NCI-H446 treated with DMSO at 0.1 percent for 48 hours (cell line): ENCODE measurements at places on chromosomes 16 and 17.

- DNase-seq = no peak
Observed at GRCh38 chr17:7321466-7321865, 6.3 kb upstream of the GPS2 start.

- no peak for DNase-seq
Observed at GRCh38 chr17:48173191-48173984, 65.8 kb downstream of the SNX11 start.

- no peak for DNase-seq
Observed at GRCh38 chr17:1919201-1919600, 89.4 kb downstream of the RPA1 start.

- DNase-seq = no peak
Observed at GRCh38 chr17:78423961-78424675, 45.7 kb downstream of the PGS1 start.

- no peak for DNase-seq
Observed at GRCh38 chr16:5551909-5552308, 454.3 kb upstream of the EEF2KMT start.

- DNase-seq = no peak
Observed at GRCh38 chr17:75876190-75876937, 2.0 kb downstream of the TRIM47 start.

GRCh38 chr17:64022611-64023063 is 2.2 kb upstream of the ICAM2 start:
- DNase-seq = no peak

GRCh38 chr17:77763023-77763422 is 195.5 kb upstream of the TNRC6C start:
- no peak for DNase-seq

GRCh38 chr16:2040787-2041522 is 6.7 kb downstream of the NTHL1 start:
- DNase-seq = no peak

GRCh38 chr17:79109584-79109983 is 35.0 kb downstream of the ENGASE start:
- no peak for DNase-seq

DNA sequence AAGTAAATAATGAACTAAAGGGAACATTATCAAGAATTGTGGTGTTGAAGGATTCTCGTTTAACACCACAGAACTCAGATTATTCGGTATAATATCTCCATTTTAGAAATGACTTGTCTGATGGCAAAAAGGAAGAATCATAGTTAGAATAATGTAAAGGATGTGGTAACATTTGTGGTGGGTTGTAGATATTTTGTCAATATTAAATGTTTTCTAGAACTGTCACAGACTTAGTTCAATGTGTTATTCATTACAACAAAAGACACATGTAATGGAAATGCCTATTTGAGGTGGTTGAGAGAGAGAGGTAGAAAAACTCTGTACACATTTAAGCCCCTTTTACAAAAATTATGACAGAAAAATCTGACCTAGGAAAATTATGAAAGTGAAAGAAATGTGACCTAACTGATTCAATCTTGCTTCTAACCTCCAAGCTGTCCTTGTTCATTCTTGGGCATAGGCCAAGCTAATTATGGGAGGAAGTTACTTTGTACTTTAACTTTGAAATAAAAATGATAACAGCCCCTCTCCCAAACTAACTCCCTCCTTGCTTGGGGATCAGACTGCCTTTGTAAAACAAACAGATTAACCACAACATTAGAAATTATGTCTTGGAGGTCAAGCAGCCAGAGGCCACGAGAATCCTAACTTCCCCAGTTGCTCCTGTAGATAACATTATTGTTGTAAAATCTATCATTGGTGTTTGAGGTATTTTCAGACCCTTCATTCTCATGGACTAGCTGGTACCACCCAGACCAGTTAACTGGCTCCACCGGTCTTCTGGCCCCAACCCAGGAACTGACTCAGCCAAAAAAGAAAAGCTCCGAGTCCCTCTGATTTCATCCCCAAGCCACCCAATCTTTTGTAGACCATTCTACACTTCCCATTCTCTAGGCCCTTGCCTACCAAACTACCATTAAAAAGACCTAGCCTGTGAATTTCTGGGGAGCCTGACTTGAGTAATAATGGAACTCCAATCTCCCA is 1287.8 kb upstream of the CDH8 start:
- DNase-seq = no peak

- no peak for DNase-seq
Observed at GRCh38 chr17:76304226-76305134, 3.6 kb downstream of the QRICH2 start.

- DNase-seq = no peak
Observed at GRCh38 chr17:77736721-77737120, 221.8 kb upstream of the TNRC6C start.

GRCh38 chr16:88434353-88434690 is 18.8 kb upstream of the ZFPM1 start:
- no peak for DNase-seq

DNA sequence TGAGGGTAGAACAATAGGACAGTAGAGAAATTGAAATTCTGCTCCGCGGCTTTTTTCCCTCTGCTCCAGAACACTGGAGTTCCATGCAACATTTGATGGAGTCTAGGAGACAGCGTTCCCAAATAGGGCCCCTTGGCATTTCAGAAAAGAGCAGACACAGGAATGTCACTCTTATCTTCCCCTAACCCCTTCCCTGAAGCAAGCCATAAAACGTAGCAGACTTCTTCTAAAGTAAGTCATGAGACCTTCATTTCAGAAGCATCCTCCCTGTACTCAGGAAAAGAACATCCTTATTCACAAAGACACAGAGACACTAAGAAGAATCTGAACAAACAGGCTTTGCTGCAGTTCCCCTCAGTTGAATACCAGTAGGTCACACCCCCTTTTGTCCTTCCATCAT is 296.1 kb upstream of the SOX9 start:
- DNase-seq = no peak

GRCh38 chr17:38967290-38967738 is at the start of gene FBXO47:
TSS of gene FBXO47 (minus strand) at chr17:38967403. CDS start at chr17:38963025, 4,378 bp downstream.
- DNase-seq = no peak

DNA sequence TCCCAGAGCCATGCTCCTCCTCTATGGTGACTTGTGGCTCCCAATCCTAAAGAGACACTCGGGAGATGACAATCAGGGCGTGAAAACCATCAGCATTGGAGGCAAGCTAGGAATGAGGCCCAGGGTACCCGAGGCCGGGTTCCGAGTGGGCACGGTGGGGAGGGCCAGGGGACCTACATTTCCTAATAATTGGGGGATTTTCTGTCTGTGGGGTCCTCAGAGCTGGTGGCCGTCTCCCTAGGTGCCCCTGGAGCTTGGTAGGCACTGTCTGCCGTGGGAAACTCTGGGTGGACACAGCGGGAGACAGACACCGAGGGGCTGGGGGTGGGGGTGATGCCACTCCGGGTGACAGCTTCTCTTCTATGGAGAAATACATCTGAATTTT is 312.5 kb upstream of the TNRC6C start:
- DNase-seq = no peak

- DNase-seq = no peak
Observed at GRCh38 chr16:51867386-51868065, 679.4 kb downstream of the TOX3 start.

DNA sequence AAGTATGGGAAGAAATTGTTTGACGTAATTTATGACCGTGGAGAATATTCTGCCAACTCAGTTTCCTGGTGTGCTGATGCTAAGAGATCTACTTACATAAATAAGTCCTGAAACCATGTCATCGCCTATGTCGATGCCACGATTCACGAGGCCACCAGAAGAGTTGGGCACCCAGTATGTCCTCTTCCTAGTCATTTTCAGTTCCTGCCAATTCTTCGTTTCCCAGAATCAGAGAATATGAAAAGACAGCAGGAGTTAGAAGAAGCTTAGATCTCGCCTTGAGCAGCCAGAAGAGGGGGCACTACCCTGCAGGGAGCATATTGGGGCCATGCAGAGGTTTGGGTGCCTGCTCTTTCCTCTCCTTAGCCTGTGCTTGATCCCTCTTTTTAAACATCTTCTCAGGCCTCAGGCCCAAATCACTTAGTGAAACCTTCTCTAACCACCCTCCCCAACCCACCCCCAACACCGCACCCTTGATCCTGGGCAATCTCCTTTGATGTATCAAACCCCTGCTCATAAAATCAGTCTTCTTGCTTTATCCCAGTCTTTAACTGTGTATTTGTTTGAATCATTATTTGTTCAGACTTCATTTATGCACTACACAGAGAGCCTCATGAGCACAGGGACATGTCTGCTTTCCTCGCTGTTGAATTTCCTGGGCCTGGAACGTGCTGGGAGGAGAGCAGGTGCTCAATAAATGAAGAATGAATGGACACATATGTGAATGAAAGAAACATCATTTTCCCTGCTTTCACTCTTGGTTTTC is 12.2 kb upstream of the LONP2 start:
- DNase-seq = no peak

- DNase-seq = no peak
Observed at GRCh38 chr17:10127819-10128425, 70.5 kb downstream of the GAS7 start.

DNA sequence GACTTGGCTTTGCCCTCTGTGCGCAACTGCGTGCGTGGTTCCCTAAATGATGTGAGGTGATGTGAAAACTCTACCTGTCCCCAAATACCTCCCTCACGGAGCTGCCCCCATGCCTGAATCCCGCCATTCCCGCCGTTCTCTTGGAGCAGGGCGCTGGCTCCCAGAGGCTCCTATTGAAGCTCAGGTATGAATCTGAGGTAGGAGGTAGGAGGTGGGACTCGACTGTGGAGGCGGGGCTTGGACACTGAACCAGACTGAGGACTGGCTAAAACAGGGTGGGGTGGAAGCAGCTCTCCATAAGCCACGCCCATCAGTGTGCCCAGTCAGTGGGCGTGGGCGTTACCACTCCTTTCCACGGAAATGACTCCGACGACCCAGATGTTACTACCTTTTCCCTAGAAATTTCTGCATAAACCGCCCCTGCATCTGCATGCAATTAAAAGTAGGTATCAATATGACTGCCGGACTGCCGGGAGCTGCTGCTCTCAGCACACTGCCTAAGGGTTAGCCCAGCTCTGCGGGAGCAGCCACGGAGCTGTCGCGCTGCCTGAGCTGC is 41.0 kb downstream of the FOXL1 start:
- DNase-seq = no peak

- DNase-seq = no peak
Observed at GRCh38 chr17:39939588-39940419, 12.3 kb downstream of the LRRC3C start.

- no peak for DNase-seq
Observed at GRCh38 chr17:81329927-81330883, 35.1 kb upstream of the SLC38A10 start.

DNA sequence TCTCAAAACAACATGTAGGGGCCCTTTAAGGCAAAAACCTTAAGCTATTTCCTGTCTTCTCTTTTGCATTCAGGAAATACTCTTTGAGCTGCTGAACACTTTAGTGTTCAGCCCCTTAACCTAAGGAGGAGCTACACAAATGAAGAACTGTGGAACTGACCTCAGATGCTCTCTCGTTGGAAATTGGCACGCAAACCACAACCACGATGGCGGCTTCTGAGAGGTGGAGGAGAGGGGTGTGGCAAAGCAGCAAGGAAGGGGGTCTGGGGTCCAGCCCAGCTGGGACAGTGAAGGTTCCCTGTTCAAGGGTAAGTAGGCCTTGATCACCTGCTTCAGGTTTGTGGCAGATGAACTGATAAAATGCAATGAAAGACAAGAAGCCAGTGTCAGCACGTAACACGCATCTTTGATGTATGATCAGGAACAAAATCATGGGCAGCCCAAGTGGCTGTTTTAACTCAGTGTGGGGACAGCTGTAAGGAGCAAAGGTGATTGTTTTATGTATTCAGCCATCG is 291.6 kb upstream of the TNRC6C start:
- no peak for DNase-seq

- DNase-seq = no peak
Observed at GRCh38 chr16:86455116-86455515, 55.2 kb upstream of the FOXF1 start.

DNA sequence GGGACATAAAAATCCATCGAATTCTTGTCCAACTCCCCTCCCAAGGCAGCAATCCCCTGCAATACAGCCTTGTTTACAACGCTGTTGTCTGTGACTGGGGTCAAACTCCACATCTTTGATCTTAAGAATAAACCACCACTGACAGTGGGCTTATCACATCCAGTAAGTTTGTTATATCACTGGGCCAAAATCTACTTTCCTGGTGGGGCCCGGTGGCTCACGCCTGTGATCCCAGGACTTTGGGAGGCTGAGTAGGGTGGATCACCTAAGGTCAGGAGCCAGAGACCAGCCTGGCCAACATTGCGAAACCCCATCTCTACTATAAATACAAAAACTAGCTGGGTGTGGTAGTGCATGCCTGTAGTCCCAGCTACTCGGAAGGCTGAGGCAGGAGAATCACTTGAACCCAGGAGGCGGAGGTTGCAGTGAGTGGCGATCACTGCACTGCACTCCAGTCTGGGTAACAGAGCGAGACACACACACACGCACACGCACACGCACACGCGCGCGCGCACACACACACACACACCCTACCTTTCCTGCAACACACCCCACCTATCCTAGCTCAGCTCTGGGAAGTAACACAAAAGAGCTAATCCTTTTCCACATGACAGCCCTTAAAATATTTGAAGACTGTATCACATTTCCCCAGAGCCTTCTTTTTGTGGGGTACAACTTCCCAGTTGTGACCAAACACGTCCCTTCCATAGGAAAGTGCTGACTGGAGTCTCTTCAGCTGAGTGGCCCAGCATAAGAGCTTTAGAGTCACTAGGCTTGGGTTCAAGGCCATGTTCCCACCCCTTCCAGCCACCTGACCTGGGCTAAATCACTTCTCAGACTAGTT is 20.9 kb upstream of the ABCC1 start:
- DNase-seq = no peak

DNA sequence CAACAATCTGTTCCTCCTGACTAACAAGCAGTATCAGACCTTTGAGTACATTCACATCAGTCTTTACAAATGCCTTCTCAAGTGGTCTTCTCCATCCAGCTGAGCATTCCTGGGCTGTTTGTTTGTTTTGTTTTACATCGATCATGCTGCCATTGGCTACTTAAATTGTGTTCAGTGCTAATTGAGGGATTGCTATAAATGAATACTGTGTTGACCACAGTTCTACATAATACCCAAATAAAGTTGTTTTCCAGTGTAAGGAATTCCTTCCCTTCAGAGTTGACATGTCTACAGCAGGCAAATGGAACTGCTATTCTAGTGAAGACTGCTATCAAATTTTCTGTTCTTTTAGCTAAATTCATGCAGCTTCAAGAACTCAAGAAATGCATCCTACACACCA is 3.2 kb downstream of the CDH8 start:
- DNase-seq = no peak

DNA sequence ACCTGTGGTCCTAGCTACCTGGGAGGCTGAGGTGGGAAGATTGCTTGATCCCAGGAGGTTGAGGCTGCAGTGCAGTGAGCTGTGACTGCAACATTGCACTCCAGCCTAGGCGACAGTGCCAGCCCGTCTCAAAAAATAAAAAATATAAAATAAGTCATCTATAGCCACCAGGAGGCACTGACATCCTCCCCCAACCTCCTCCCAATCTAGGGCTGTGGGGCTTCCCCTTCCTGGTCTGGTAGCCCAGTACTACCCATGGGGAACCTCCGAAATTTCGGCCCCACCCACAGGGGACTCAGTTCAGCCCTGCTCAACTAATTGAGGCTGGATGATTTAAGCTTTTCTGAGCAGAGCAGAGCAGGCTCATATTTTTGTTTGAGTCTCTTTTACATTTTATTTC is 3.2 kb downstream of the ZSCAN10 start:
- DNase-seq = no peak
